ENCODE measurements at places on chromosomes 7 and 10.

DNA sequence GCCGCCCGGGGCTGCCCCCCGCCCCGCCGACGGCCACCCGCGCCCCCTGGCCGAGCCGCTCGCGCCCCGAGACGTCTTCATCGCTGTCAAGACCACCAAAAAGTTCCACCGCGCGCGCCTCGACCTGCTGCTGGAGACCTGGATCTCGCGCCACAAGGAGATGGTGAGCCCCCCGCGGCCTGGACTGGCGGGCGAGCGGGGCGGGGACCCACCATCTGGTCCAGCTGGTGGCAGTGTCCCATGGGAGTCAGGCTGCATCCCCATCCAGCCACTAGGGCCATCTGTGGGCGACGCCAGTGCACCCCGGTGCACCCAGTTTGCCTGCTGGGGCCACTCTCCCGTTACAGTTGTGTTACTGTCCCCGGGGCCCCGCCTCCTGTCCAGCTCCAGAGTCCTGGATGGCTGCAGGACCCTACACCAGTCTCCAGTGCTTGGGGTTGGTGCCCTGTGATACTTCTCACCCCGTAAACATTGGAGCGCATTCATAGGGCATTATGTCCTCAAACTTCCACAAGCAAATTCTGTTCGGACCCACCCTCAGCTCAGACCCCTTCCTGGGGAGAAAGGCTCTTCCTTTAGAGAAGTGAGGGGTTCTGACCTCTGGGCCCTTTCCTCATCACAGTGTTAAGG, 672 bp downstream of the LFNG start:
- DNase-seq, result no peak

- no peak for DNase-seq
Observed at GRCh38 chr7:94940241-94940640, 32.8 kb downstream of the PPP1R9A start.

GRCh38 chr10:48465860-48466521, 138.9 kb downstream of the ARHGAP22 start:
- no peak for DNase-seq

GRCh38 chr10:112949875-112950507, at the start of gene TCF7L2:
Gene TCF7L2, plus strand, starts transcription at chr10:112950247. Its CDS starts 510 bp downstream, at chr10:112950757.
- DNase-seq, result peak; percentile 11

- DNase-seq, result no peak
Observed at GRCh38 chr7:104341546-104341945, 13.1 kb downstream of the LHFPL3 start.

DNA sequence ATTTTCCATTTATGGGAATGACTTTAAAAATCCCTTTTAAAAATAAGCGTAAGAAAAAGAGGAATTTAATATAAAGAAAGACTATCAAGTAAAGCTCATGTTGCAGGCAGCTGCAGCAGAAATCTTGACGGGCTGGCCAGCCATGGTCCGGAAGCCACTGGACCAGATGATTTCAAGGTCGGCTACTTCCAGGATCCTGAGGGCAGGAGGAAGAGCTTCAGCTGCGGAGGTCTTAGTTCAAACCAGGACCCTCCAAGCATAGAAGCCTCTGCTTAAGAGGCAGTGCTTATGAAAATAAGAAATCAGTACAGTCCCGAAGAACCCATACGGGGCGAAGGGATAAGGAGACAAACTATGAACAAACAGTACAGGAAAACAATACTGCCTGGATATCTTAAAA, 220.2 kb upstream of the CELF2 start:
- DNase-seq, result no peak

- no peak for DNase-seq
Observed at GRCh38 chr10:124042656-124043309, 50.6 kb downstream of the CHST15 start.

DNA sequence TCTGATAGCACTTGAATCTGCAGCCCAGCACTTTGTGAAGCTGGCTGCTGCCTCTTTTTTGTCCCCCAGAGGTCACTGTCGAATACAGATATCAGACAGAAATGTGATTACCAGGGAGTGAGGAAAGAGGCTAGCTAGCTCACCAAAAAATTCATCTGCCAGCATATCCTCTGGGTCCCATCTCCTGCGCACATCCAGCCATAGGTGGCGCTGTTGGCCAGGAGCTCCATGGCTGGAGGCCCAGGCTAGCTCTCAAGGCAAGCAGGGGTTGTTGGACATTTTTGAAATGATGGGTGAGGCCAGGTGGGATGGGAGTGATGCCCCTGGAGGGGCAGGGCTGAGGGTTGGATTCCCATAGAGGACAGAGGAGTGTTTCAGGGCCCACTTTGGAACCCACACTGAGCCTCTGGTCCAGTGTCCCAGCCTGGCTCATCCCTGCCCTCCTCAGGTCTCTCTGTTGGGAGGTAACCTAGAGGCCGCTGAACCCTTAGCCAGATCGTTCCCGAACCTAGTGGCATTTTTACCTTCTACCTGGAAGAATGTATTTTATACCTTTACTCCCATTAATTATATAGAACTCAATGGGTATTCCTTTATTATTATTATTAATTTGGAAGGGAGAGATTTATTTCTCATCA, 14.8 kb downstream of the DPCD start:
- DNase-seq, result no peak

DNA sequence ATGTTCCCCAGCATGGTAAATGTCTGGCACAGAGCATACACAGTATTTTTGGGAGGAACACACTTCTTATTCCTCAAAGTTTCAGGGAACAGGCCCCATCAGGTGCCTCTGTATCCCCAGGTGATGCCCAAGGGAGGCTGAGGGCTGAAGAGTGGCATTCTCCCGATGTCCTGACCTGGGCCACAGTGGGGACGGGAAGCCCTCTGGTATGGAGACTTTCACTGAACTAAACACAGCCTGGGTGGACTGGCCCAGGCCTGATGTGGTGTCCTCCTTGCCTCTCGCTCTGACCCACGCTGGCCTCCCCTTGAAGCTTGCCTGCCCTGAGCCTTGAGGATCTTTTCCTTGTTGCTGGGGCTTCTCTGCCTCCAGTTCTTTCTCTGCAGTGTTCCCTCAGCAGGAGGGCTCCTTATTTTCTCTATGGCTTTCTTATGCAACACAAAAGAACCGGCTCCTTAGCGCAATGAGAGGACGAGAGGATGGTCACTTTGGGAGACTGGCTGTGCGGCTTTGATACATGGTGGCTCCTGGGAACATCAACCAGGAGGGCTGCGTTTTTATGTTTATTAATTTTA, 157.5 kb upstream of the TNS3 start:
- no peak for DNase-seq

DNA sequence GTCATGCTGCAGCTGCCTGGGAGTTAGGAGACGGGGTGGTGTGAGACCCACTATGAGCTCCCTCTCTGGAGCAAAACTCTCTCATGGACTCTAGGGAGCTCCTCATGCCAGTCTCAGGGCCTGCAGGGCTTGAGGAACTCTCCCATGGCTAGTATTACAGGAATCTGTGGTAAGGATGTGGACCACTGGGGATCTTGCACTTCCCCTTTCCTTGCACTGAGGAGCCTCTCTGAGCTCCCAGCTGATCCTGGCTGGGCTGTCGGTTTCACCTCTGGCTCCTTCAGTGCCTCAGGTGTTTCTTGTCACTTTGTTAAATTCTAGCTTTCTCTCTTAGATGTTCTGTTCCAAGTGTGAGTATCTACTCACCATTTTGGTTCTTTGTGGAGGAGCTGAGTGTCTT, 71.6 kb upstream of the IMMP2L start:
- DNase-seq, result no peak

GRCh38 chr10:89575031-89575430, 39.6 kb upstream of the SLC16A12 start:
- DNase-seq, result no peak

- no peak for DNase-seq
Observed at GRCh38 chr7:123958186-123958703, 33.2 kb downstream of the SPAM1 start.

DNA sequence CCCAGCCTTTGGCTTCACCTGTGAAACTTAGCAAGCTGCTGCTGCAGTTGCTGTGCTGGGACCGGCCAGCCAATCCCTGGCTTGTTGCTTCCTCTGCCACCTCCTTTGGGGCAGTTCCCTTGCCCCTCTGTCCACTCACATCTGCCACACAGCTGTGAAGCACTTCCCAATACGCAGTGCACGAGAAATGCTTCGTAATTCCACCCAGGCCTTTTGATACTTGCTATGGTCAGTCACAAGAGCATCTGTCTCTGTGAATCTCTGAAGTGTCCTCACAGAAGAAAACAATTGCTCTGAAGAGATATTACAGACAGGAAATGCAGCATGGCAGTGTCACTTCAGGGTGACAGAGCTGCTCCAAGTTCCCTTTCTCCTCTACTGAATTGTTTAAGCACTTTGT, 208.5 kb downstream of the PTEN start:
- DNase-seq, result no peak

DNA sequence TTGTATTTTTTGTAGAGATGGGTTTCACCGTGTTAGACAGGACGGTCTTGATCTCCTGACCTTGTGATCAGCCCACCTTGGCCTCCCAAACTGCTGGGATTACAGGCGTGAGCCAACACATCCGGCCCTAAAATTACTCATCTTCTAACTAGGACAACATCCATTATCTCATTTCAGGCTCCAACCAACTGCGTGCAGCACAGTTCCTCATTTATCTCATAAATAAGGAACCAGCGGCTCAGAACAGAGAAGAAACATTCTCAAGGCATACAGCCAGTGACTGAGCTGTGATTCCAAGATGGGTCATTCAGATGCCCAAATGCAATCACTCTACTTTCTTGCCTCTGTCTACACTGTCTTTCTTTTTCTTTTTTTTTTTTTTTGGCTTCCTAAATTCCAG, 356.1 kb downstream of the ELMO1 start:
- DNase-seq, result no peak

- no peak for DNase-seq
Observed at GRCh38 chr7:4797858-4798705, 22.7 kb downstream of the AP5Z1 start.
